ENCODE measurements at places on chromosomes 7 and 10. TPM values are rescaled to one million over a fixed set of nuclear protein-coding genes. Genes with fewer than 3 reads are reported as not detected.

The POLR2J3 gene
- polyA plus RNA-seq: 50.7 TPM

The SOSTDC1 gene
- polyA plus RNA-seq: 23.2 TPM

The UCMA gene
- polyA plus RNA-seq: 1.2 TPM

The RPA3 gene
- 33.2 TPM for polyA plus RNA-seq

The ZNF273 gene
- 6.3 TPM for polyA plus RNA-seq

The MBL2 gene
- not detected for polyA plus RNA-seq

The UCN3 gene
- polyA plus RNA-seq: not detected

The SEMA3E gene
- 2.9 TPM for polyA plus RNA-seq

The WNT8B gene
- polyA plus RNA-seq: not detected

The CCDC6 gene
- 23.6 TPM for polyA plus RNA-seq

The SVIL gene
- 152 TPM for polyA plus RNA-seq

The ANXA7 gene
- 62.5 TPM for polyA plus RNA-seq

The PDE1C gene
- polyA plus RNA-seq: 4.1 TPM

The PSD gene
- 7.0 TPM for polyA plus RNA-seq

The PLCE1 gene
- polyA plus RNA-seq: 33.6 TPM

The TWNK gene
- 9.8 TPM for polyA plus RNA-seq

The WAC gene
- polyA plus RNA-seq: 91.6 TPM

The NEUROD6 gene
- polyA plus RNA-seq: 0.14 TPM

The TRPV5 gene
- 0.14 TPM for polyA plus RNA-seq

The FKBP6 gene
- not detected for polyA plus RNA-seq

The SEC23IP gene
- polyA plus RNA-seq: 44.5 TPM

The CYP3A5 gene
- polyA plus RNA-seq: 0.91 TPM

The OPN4 gene
- 1.6 TPM for polyA plus RNA-seq

The TMEM213 gene
- not detected for polyA plus RNA-seq

The RSPH10B gene
- polyA plus RNA-seq: 0.37 TPM

The TNKS2 gene
- polyA plus RNA-seq: 42.0 TPM

The OR2A12 gene
- polyA plus RNA-seq: not detected

The HTR7 gene
- 0.05 TPM for polyA plus RNA-seq

The GBX1 gene
- polyA plus RNA-seq: 0.66 TPM

The CAMK2B gene
- polyA plus RNA-seq: 11.3 TPM

The IDI2 gene
- polyA plus RNA-seq: not detected

The ADAM8 gene
- 2.9 TPM for polyA plus RNA-seq

The TMEM176A gene
- polyA plus RNA-seq: 20.8 TPM

The NDUFA5 gene
- 133 TPM for polyA plus RNA-seq

The SERPINE1 gene
- polyA plus RNA-seq: 5.2 TPM

The CYP26A1 gene
- not detected for polyA plus RNA-seq

The HOXA9 gene
- polyA plus RNA-seq: 20.0 TPM

The ZEB1 gene
- 70.2 TPM for polyA plus RNA-seq

The TBL2 gene
- polyA plus RNA-seq: 27.9 TPM

The CTNNA3 gene
- 6.6 TPM for polyA plus RNA-seq

The TAS2R5 gene
- 3.3 TPM for polyA plus RNA-seq

The HOXA5 gene
- 6.4 TPM for polyA plus RNA-seq

The EN2 gene
- 2.1 TPM for polyA plus RNA-seq
